ENCODE measurements at places on chromosomes 7 and 10. TPM values are rescaled to one million over a fixed set of nuclear protein-coding genes. Genes with fewer than 3 reads are reported as not detected.

Gene CYP2C19
- total RNA-seq: not detected

Gene JAKMIP3
- 0.54 TPM for total RNA-seq

Gene SPAM1
- total RNA-seq: not detected

Gene SFTPA1
- not detected for total RNA-seq

Gene SNX8
- 27.2 TPM for total RNA-seq

Gene ZSWIM8
- total RNA-seq: 50.2 TPM

Gene NPFFR1
- not detected for total RNA-seq

Gene CYP3A7
- total RNA-seq: not detected

Gene EBLN1
- total RNA-seq: not detected

Measured in articular chondrocyte of knee joint (primary cell).